ENCODE measurements at places on chromosomes 3 and 15.

GRCh38 chr3:49647741-49648140, 26.4 kb upstream of the APEH start:
- DNase-seq, result no peak

GRCh38 chr15:81851757-81852156, 194.1 kb downstream of the MEX3B start:
- DNase-seq, result no peak

- no peak for DNase-seq
Observed at GRCh38 chr3:129616291-129616690, 9.8 kb upstream of the PLXND1 start.

- no peak for DNase-seq
Observed at GRCh38 chr3:6962801-6963200, 101.9 kb downstream of the GRM7 start.

GRCh38 chr3:150308481-150309256, 99.4 kb upstream of the TSC22D2 start:
- DNase-seq, result no peak

DNA sequence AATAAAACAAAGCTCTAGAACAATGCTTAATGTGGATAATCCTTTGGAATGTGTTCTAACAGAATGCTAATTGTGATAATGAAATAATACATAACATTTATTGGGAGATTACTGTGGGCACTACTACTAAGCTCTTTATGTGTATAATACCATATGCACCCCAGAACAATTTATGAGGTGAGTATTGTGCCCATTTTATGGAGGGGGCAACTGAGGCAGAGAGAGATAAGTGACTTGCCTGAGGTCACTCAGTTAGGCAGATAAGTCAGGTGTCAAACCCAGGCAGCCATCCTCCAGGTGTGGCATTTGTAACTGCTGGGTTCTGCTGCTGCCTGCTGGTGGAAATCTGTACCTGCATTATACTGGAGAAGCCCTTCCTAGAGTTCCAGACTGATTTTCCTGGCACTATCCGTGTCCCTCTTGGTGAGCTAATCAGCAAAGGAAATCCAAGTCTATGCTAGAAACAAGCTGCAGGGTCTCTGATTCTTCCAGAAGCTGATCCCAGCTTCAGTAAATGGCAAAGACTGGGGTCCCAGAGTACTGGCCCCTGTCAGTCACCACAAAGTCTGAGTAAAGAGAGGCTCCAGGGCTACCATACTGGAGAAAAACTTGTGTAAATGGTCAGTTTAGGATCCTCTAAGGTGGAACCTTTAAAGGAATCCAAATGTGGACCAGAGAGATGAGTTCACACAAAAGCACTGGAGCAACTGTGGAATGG, 22.6 kb upstream of the RBP1 start:
- DNase-seq, result no peak

DNA sequence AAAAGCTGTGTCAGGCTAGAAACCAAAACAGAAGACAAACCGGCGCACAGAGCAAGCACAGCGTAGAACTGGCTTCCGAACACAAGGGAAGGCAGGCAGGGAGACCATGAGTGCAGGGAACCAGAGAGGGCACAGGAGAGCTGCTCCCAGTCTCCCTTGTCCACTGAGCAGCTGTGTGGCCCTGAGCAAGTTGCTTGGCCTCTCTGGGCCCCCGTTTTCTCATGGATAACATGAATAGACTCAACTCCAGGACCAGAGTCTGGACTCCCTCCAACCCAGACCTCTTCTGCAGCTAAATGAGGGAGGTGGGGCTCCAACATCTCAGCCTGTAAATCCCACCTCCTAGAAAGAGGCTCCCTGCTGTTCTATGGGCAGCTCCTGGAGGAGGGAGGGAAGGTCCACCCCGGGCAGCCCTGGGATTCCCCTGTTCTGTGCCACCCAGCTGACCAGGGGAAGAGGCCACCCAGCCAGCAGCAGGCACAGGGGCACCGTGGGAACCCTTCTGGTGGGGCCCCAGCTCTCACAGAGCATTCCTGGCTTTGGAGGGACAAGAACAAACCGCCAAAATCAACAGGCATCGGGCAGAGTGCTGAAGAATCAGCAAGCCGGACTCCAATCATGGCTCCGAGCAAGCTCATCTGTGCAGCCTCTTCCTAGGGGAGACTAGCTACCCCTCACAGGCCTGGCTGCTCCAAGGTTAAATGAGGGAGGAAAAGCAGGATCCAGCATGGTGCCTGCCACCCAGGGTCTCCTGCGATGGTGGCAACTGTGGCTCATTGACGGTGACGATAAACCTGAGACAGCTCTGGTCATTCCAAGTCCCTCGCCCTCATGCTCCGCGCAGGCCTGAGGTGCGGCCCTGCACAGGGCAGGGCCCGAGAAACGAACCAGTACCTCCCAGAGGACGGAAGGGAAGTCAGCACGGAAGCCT, 15.1 kb downstream of the XXYLT1 start:
- DNase-seq, result no peak

GRCh38 chr3:12452361-12453330, 31.6 kb upstream of the TSEN2 start:
- DNase-seq, result no peak

- DNase-seq, result no peak
Observed at GRCh38 chr15:35986191-35986721, 440.3 kb upstream of the DPH6 start.

GRCh38 chr3:156518726-156519125, 36.2 kb downstream of the SSR3 start:
- no peak for DNase-seq

DNA sequence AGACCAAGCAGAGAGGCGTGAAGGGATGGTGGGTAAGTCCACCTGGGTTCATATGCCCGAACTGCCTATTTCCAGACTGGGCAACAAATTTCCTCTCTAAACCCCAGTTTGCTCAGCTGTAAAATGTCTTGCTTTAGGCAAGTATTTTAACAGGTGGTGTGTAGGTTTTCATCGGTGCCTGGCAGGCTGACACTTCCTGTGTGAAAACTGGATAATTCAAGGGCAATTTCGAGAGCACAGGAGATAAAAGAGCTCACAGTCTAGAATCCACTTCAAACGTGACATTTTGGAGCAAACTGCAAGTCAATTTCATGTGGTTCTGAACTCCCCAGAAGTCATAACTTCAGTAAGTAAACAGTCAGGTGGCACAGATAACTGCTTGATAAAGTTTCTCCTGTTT, 112.2 kb downstream of the OXNAD1 start:
- no peak for DNase-seq

DNA sequence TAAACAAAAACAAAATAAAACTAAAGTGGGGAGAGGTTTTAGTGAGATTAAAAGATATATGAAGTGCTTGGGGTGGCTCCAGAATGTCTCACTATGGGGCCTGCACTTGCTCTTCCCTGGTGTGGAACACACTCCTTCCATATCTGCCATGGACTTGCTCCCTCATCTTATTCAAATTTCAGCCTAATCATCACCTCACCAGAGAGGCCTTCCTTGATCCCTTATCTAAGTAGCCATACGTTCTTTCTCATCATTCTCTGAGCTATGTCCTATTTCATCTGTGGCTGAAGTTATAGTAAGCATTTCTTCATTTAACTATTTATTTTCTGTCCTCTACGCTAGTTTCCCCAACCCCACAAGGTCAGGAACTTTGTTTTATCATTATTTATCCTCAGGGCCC, 511.7 kb downstream of the NTRK3 start:
- no peak for DNase-seq

DNA sequence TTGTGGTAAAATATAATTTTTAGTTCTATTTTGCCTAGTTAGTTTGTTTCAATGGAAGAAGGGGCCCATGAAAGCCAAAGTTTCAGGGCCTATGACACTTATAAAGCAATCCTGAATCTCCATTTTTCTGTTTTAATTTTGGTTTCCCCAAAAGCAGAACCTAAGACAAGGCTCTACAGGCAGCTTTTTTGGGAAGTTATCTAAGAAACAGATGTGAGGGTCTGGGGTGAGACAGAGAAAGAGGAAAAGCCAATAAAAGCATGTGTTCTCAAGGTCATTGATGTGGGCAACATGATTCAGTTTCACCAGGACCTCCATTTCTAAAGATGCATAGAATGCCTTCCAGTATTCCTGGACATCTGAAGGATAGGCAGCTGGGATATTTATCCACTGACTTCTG, 598.5 kb downstream of the PDCD6IP start:
- no peak for DNase-seq

- no peak for DNase-seq
Observed at GRCh38 chr15:87570206-87570605, 686.3 kb downstream of the NTRK3 start.

GRCh38 chr15:86590461-86590860, 510.8 kb downstream of the AGBL1 start:
- no peak for DNase-seq

- DNase-seq, result no peak
Observed at GRCh38 chr15:78977091-78977571, 32.3 kb upstream of the CTSH start.

GRCh38 chr3:37542331-37542730, 319.3 kb upstream of the CTDSPL start:
- no peak for DNase-seq

- no peak for DNase-seq
Observed at GRCh38 chr15:77517579-77517978, 96.9 kb downstream of the HMG20A start.

GRCh38 chr3:30324587-30324986, 281.8 kb upstream of the TGFBR2 start:
- DNase-seq, result no peak

- DNase-seq, result no peak
Observed at GRCh38 chr3:101163554-101163953, 156.8 kb downstream of the IMPG2 start.

DNA sequence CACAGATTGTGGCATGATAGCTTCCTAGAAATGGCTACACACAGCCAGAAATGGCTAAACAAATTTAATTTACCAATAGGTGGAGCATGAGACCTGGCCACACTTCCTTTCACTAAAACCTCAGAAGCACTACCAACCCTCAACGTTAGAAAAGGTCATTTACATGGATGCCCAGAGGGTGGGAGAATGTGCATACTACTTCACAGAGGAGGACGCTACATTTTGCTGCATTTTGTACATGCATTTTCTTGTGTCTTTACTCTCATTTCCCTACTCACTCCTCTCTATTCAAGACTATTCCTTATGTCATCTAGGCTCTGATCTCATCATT, 40.1 kb downstream of the C2CD4B start:
- DNase-seq, result no peak

DNA sequence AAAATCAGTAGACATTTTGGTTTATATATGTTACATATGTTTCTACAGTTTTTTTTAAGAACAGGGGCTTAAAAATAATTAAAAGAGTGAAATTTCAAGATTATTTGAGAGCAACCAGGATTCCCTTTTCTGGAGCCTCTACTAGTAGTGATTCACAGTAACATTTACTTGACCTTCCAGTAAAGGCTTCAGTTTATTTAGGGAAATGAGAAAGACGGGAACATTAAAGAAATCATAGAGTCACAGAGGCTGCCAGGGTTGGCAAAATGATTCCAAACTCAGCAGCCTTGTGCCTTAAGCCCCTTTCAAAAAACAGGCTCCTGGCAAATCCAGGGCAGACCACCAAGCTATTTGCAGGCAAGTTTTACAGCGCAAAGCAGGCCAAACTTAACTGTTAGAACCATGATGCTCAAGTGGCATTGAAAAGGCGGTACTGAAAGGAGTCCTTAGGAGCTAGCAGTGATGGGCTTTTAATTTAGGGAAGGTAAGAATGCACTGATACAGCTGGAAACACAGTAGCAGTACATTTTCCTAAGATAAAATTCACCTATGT, 201.1 kb upstream of the ADAMTS9 start:
- DNase-seq, result no peak

DNA sequence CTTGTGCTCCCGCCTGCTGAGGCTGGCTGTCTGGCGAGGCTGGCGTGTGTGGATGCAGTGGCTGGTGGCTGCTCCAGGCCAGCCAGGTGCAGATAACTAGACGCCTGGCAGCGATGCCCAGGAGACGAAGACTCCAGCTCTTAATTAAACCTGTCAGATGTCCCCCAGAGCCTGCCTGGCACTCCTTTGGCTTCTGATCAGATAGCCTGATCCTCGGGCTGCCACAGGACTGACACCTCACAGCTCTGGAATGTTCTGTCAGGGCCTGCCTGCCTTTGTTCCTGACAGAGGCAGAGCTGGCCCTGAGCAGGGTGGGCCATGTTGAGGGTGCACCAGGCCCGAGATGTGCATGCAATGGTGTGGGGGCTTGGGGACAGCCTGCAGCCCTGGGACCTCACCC, 36.5 kb downstream of the PLXNA1 start:
- DNase-seq, result no peak

DNA sequence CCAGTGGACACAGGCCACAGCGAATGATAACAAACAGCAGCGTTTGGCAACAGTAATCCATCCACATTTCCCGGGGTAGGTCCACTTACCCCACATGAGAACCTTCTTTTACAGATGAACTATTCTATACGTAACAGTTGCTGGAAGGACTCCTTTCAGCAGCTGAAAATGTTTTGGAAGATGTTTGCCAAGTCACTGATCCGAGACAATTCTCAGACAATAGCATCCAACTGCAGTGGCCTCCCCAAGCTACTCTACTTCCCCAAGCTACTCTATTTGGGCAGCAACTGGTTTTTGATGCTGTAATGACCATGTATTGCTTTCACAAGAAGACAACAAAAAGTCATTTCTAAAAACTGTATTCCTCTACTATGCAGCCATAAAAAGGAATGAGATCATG, 87.5 kb downstream of the ADAMTS17 start:
- DNase-seq, result no peak

DNA sequence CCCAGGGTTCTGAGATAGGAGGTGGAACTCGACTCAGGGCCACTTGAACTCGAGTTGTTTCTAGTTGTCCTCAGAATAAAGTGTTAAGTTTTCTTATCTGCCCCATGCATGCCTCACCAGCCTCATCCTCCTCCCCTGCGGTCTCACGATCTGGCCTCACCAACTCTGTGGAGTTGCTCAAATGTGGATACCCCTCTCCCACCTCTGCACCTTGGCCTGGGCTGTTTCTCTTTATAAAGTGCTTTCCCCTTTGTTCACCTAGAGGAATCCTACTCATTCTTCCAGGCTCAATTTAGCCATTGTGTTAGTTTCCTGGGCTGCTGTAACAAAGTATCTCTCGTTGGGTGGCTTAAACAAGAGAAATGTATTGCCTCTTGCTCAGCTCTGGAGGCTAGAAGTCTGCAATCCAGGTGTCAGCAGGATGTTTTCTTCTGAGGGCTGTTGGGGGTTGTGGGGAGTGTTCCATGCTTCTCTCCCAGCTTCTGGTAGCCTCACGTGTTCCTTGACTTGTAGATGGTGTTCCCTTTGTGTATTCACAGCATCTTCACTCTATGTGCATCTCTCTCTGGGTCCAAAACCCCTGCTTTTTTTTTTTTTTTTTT, 100.7 kb downstream of the MEX3B start:
- no peak for DNase-seq

Data from activated CD4-positive, alpha-beta T cell treated with anti-CD3 and anti-CD28 coated beads, Interleukin-2, amount 50 U/mL, for 4 hours (primary cell).